Dermis blood vessel endothelial cell (primary cell): ENCODE measurements at places on chromosomes 12 and 14. TPM values are rescaled to one million over a fixed set of nuclear protein-coding genes. Genes with fewer than 3 reads are reported as not detected.

TRAFD1 gene
- total RNA-seq: 37.9 and 43.2 TPM in 2 replicates

METTL25 gene
- total RNA-seq: 7.7 and 14.6 TPM in 2 replicates

OR6C1 gene
- total RNA-seq: not detected in 2 replicates

SLC7A8 gene
- total RNA-seq: 0.09 TPM in 1 of 2 replicates, not detected in the other

VRTN gene
- total RNA-seq: not detected in 2 replicates

TAS2R7 gene
- not detected in 2 replicates for total RNA-seq

SYNDIG1L gene
- not detected in 2 replicates for total RNA-seq
